Body of pancreas (tissue), 4 donors: ENCODE measurements at places on chromosomes 3 and 15.

DNA sequence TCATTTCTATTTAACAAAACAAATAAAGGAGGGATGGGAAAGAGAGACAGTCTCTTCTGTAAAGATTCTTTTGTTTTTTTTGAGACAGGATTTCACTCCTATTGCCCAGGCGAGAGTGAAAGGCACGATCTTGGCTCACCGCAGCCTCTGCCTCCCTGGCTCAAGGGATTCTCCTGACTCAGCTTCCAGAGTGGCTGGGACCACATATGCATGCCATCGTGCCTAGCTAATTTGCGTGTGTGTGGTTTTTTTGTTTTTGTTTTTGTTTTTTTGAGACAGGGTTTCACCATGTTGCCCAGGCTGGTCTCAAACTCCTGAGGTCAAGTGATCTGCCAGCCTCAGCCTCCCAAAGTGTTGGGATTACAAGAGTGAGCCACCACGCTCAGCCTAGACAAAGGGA is 23.3 kb downstream of the STAG1 start:
- DNase-seq = no peak

GRCh38 chr3:178810181-178810580 is 261.4 kb downstream of the ZMAT3 start:
- no peak for DNase-seq

DNA sequence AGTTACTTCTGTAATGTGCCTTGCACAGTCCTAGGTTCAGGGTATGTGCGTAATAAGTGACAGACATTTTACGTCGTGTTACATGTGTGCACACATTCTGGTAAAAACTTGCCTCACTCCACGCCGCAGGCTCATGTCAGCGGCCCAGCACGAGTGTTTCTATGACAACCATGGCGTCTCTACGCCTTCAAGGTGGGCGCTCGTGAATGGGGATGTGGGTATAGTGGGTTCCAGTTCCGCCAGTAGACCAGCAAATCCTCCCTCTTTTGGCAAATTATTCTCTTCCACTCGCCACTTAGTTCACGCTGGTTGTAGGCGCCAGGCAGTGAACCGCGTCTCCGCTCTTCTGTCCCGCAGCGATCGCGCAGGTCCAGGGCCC is 40.3 kb downstream of the CHST14 start:
- no peak for DNase-seq

DNA sequence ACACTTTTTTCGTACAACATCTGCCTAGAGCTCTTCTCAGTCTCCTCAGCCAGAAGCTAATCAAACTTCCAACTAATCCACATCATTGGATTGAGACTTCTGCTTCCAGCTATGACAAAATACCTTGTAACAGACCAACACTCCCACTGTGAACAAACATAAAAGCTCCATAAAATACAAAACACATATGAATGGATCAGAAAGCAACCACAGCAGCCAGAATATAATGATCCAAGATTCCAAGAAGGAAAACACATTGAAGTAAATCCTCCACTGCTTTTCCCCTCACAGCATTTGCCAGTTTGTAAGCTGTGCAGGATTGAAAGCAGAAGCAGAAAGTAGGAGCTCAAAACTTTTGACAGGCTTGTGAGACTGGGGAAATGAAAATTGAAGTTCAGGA is 863.2 kb downstream of the TUSC7 start:
- no peak for DNase-seq

- no peak for DNase-seq
These were observed 103.2 kb upstream of the ONECUT1 start for GRCh38 chr15:52893338-52893737.

GRCh38 chr3:99544786-99545281 is 93.6 kb upstream of the COL8A1 start:
- DNase-seq = no peak

- DNase-seq = no peak
These were observed 380.7 kb downstream of the PLOD2 start for GRCh38 chr3:145780301-145780700.

DNA sequence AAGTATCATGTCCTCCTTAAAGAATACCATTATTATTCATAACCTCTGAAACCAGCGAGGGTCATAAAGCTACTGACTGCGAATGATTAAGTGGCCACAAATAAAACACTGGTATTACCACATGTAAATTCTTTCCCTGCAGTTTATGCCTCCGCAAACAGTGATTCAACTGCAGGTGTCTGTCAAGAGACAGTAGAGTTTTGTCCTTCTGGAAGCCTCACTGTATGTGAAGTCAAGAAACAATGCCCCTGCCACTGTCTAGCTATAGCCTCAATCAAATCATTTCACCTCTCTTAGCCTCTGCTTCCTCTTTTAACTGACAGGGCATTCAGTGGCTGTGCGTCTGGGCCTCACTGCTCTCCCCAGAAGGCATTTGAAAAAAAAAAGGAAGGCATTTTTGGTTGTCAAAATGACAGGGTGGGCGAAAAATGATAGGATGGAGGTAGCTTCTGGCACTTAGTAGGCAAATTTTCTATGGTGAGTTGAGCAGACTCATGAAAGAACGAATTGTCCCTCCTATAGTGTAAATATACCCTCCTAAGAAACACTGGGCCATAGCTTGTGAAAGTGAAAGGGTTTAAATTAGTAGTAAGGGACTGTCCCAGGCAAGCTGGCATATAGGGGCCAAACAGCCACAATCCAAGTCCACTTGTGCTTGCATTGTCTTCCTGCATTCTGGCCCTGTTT is 66.7 kb downstream of the FILIP1L start:
- DNase-seq = no peak

DNA sequence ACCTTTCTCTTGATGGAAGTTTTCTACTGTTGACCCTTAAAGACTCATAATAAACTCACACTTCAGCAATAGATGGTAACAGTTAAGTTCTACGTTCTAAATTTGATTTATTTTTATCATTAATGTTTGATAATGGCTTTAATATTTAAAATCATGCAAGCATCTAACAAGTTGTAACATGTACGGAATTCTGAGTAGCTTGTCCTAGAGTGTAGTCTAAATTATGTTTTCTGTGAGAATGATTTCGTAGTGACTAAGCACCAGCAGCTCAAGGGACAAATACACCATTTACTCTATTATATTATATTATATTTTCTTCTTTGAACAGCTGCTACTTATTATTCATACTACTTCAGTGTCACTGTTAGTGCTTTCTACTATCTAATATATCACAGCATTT is 345.6 kb downstream of the NLGN1 start:
- no peak for DNase-seq

DNA sequence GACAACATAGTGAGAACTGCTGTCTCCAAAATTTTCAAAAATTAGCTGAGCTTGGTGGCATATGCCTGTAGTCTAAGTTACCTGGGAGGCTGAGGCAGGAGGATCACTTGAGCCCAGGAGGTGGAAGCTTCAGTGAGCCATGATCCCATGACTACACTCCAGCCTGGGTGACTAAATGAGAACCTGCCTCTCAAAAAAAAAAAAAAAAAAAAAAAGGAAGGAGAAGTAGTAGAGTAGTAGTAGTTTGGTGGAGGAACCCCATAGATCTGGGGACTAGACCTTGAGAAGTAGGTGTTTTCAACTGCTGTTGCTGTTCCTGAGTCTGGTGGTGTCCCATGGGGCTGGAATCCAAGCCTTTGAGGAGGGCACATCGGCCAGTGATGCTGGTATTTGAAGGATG is 38.4 kb upstream of the UBE2E2 start:
- DNase-seq = no peak

- no peak for DNase-seq
These were observed 123.8 kb downstream of the AGBL1 start for GRCh38 chr15:86203462-86203861.

- no peak for DNase-seq
These were observed 110.8 kb downstream of the BBX start for GRCh38 chr3:107633327-107634098.

DNA sequence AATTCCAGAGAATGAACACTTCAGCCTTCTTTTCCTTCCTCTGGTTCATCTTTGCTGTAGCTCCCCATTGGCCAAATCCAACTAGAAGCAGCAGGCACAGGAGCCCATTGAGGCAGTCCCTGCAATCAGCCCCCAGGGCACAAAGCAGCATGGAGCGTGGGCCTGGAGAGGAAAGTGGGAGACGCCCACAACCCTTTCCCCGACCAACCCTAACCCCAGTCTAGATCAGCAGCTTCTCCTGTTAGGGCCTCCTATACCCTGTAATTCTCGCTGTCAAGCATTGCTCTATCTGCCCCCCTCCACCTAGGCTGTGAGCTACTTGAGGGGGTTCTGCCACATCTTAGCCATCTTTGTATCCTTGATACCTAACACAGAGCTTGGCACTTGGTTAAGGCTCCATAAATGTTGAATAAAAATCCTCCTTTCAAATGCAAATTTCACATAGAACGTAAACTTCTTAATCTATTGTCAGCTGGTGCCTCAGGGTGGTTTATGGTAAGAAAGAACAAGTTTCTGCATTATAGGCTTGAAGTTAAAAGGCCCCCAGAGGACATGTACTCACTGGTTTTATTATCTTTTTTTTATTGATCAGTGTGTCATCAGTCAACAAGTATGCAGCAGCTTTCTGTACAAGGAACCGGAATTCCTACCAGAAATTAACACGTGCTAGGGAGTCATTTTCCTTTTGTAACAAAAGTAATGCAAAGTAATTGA is 97.9 kb upstream of the PFN2 start:
- DNase-seq = no peak

GRCh38 chr15:90214553-90215196 is 13.5 kb downstream of the SEMA4B start:
- DNase-seq = no peak

DNA sequence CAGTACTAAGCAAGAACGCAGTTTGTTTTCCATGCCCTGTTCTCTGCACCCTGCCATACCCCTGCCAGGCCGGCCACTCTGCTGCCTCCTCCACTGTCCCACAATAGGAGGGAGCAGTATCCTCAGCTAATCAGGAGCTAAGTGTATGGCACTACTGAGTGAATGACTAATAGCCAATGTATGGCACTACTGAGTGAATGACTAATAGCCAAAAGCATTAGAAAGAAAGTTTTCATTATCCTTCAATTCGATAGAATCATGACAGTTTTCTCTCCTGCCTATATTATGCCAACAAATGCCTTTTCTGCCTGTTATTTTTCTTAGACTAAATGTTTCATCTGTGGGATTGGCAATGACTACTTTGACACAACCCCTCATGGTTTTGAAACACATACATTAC is 107.5 kb upstream of the CHRM5 start:
- DNase-seq = no peak

DNA sequence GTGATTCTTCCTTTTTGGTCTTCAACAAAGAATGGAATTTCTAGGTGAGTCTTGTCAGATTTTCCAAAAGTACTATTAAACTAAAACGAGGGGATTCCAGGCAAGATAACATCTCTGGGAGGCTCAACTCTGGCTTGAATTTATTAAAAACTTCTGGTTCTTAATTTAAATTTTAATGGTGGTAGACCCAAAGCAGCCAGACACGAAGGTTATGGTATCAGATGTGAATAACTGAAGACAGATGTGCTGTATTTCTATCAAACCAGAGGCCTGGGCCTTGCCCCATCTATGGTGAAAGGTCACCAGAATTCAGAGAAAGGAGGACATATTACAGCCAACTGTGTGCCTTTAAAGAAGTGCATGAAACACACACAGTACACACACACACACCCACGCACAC is 283.2 kb upstream of the ICE2 start:
- DNase-seq = no peak

DNA sequence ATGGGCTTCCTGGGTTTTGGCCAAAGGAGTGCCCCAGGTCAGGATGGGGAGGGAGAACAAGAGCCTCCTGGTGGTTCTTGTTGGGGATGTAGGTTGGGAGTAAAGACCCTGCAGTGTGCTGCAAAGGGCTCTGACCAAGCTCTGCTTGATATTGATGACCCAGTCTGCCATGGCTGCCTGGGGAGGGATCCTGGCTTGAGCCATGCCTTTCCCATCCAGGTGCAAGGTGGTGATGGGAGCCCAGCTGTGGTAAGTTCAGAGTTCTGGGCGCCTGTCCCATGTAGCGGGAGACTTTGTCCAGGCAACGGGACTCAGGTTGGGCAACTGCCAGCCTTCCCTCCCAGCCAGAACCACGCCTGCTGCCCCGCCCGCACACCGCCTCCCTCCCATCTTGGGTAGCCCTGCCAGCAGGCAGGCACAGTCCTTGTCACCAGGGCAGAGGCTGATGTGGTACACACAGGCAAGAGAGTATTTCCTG is 2.6 kb downstream of the GNAI2 start:
- DNase-seq = peak; percentile 96

DNA sequence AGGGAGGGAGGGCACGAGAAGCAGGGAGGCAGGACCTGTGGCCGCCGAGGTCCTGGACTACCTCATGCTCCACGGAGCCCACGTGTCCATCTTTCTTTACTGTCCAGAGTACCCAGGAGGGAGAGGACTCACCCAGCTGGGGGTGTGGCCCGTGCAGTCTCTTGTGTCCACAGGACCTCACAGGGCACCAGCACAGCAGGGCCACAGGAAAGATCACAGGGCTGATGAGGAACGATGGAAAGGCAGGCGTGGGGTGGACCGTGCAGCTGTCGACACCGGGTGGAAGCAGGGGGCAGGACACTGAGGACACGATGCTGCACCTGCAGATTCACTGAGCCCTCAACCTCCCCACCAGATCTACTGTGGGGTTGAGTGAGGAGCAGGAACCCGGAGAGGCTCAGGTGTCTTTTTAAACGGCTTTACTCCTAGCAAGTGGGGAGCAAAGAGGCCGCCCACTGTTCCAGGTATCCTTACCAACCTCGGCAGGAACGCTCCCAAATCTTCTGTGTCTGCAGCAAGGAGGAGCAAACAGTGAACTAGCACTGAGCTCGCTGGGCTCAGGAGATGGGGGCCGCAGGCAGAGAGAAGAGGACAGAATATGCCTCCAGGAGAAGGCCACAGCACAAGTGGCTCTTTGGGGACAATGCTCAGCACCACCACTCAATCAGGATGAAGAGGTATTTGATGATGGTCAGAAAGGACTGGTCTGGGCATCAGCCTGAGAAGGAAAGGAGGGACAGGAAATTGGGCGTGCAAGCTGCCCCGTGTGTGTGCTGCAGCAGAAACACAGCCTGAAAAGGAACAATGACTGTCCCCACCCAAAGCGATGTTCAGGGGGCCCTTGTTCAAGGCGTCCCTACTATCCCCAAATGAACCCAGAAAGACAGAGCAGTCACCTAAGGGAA is 198.8 kb downstream of the XXYLT1 start:
- no peak for DNase-seq
